ENCODE measurements at places on chromosomes 6 and 20.

GRCh38 chr6:35363293-35363750 lies 21.0 kb downstream of the PPARD start:
- no peak for DNase-seq

GRCh38 chr6:140879946-140880345 lies 1252.8 kb upstream of the GJE1 start:
- DNase-seq, result no peak

GRCh38 chr6:117194978-117195377 lies 70.4 kb upstream of the VGLL2 start:
- DNase-seq, result no peak

DNA sequence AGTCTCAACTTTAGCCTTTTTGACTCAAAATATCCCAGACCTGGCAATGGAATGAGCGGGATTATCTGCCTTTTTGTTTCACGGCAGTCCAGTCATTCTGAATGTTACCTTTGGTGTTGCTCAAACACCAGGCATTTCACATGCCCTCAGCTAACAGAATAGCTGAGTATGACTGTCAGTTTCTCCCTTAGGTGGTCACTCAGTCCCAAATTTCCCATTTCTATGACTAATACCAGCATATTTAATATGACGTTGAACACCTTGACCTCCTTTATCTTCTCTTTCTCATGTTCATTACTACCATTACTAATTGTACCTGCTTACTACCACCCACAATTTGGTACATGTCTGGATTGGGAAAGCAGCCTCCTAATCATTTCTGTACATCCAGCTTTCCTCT lies 65.2 kb downstream of the EDN1 start:
- DNase-seq, result no peak

DNA sequence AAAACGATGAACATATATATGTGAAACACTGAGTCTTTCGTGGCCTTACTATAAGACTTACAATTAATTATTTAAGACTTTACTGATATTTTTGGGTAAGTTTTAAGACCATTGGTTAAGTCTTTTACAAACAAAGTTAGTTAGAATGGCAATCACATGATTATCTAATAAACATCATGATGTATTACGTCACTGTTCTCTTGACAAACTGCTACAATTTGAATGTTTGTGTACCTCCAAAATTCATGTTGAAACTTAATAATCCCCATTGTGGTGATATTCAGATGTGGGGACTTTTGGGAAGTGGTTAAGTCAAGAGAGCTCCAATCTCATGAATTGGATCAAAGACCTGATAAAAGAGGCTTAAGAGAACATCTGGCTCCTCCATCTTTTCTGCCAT lies 25.9 kb upstream of the B3GAT2 start:
- no peak for DNase-seq

DNA sequence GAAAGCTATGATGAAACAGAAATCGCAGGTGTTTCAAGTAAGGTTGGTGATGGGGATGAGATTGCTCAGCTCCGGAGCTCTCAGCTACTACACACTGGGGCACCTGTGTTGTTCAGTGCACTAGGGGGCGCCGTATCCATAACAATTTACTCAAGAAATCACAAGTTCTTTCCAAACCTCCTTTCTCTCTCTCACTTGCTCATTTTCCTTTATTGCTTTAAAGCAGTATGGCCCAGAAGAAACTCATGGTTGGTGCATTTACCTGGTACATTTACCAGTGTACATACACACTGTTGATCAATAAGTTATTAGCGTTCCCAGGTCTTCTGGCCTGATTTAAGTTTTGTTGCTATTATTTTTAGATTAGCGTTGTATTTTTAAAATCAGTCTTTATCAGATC lies 235.2 kb upstream of the TAB2 start:
- peak; percentile 95 for DNase-seq

- DNase-seq, result no peak
Measured at GRCh38 chr6:8865451-8865850, 430.1 kb upstream of the SLC35B3 start.
